ENCODE measurements at places on chromosomes 1 and 21. TPM values are rescaled to one million over a fixed set of nuclear protein-coding genes. Genes with fewer than 3 reads are reported as not detected.

DNA sequence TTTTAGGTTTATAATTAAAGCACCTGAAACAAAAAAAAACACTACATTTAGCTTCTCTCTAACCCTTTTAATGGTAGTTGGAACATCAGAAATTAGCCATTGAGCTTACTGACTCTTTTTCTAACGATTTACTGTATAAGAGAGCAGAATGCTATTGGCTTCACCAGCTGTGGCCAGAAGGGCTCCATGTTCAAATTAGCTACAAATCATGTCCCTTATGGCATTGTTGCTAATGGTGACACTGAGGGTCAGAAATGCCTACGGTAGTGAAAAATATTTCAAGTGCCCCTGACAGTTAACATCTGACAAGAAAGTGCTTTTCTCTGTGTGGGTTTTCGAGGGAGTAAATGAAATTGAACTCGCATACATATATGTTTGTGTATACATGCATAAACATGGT is 232.7 kb downstream of the NFIA start:
- no peak for DNase-seq

CFHR2 gene
- total RNA-seq = not detected

DNA sequence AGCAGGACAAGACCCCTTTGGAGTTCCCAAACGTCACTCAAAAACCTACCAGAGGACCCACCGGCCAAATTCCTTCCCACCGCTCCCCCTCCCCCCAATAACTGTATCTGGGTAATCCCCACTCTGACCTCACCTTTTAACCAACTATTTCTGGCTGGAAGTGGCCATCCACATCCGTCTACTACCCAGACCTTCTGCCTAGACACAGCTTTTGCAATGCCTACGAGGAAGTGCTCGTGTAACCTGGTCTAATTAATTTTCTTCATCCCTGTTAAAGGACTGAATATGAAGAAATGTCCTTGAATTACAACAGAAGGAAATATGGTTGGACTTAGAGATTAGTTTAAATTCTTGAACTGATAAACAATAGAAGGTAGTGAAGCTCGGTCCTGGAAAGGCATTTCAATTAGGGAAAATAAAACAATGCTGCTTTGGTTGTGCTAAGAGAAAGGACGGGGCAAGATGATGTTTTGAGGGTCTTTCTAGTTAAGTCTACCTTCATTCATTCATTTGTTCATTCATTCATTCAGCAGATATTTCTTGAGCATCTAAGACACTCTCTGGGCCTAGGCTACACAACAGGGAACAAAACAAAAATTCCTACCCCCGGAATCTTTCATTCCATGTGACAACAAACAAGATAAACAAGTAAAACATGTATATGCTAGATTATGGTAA is 18.8 kb downstream of the AVPR1B start:
- no peak for DNase-seq

SEC22B gene
- total RNA-seq = 33.0 TPM

DNA sequence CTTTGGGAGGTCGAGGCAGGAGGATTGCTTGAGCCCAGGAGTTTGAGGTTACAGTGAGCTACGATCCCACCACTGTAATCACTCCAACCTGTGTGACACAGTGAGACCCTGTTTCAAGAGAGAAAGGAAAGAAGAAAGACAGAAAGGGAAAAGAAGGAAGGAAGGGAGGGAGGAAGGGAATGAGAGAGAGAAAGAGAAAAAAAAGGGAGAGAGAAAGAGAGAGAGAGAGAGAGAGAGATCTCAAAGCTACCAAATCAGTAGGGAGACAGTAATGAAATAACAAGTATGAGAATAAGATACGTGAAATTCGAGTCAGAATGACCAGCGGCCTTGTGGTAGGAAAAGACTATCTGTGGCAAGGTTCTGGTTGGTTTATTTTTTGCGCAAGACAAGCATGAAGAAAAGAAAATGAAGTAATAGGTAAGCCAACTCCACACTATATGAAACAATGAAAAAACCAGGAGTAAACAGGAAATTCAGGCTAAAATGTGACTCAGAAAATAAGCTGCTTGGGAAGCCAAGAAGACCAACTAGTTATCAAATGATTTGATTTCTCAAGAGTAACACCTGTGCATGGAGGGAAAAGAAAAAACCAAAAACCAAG is 8.9 kb downstream of the MTF1 start:
- no peak for DNase-seq

GRCh38 chr1:162388083-162388594 is 6.6 kb downstream of the C1orf226 start:
- DNase-seq = no peak

- no peak for DNase-seq
These were observed 12.5 kb downstream of the SDC3 start for GRCh38 chr1:30895944-30896660.

DNA sequence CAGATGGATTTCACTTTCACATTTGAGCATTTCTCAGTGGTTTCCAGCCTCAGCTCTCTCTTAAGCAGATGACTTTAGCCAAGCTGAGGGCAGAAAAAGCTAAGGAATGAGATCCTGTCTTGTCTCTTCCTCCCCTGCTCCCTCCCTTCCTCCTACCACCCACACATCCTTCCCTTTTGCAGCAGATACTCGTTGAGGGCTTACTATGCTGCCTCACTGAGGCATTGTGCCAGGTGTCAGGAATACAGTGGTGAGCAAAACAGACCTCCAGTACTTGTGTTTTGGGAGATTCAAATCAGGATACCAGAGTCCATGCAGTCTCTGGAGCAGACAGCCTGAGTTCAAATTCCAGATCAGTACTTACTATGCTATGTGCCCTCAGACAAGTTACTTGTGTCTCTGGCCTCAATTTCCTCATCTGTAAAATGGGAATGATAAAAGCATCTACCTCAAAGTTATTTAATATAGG is 43.2 kb downstream of the KIF26B start:
- no peak for DNase-seq

DNA sequence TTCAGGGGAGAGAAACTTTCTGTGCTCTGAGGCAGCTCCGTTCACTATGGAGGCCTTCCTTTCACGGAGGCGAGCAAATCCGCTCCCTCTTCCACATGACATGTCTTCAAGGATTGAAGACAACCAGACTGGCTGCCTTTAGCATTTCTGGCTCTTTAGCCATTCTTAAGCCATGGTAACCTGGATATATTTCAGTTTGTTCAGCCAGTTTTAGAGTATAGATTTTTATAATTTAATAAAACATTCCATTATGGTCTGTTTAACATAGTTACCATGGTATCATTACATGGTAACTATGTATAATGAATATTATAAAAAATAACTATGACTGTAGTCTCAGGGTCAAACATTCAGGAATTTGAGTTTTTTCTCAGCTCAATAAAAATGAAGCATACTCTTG is 54.2 kb upstream of the NFIA start:
- no peak for DNase-seq

CBS gene
- total RNA-seq = 0.44 TPM

DNA sequence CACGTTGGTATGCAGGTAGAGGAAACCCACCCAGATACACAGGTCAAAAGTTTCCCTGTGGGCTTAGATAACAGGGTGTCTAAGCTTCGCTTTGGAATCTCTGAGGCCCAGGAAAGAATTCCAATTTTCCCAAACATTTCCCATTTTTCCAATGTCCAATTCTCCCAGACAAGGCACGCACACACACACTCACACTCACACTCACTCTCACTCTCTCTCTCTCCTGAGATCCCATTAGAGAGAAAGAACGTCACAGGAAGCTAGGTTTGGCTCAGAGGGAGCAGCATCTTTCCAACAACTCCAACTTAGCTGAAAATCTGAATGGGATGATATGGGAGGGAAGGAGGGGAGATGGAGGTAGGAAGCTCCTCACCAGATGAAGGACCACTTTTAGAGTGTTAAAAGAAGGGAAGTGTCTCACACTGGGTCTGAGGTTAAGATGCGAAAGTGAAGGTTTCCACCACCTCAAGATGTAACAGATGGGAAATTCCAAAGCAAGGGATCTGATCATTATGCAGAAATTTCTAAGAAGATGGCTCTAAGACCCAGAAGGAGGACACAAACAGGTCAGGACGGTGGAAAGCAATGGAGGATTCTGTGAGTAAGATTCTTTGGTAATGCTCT is 63.5 kb downstream of the GNG12 start:
- no peak for DNase-seq

DNA sequence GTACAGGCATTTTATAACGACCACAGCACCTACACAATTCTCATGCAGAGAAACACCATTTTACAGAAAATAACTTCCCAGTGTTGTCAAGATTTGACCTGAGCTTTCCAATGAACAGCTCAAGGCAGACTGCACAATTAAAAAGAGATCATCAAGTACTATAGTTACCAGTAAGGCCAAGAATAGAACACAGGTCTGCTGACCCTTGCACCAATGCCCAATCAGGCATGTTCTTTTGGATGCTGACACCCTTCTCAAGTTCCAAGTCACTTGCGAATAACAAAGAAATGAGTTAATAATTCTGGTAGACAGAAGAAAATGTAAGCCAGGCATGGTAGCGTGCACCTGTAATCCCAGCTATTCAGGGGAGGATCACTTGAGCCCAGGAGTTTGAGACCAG is 101.9 kb downstream of the SLC45A1 start:
- no peak for DNase-seq

OR2T33 gene
- total RNA-seq = not detected

- no peak for DNase-seq
These were observed 34.4 kb downstream of the ADGRL2 start for GRCh38 chr1:81834921-81835698.

TNFRSF4 gene
- total RNA-seq = 1.8 TPM

SIM2 gene
- not detected for total RNA-seq

Data from B cell (primary cell).